ENCODE measurements at places on chromosomes 7 and 10.

DNA sequence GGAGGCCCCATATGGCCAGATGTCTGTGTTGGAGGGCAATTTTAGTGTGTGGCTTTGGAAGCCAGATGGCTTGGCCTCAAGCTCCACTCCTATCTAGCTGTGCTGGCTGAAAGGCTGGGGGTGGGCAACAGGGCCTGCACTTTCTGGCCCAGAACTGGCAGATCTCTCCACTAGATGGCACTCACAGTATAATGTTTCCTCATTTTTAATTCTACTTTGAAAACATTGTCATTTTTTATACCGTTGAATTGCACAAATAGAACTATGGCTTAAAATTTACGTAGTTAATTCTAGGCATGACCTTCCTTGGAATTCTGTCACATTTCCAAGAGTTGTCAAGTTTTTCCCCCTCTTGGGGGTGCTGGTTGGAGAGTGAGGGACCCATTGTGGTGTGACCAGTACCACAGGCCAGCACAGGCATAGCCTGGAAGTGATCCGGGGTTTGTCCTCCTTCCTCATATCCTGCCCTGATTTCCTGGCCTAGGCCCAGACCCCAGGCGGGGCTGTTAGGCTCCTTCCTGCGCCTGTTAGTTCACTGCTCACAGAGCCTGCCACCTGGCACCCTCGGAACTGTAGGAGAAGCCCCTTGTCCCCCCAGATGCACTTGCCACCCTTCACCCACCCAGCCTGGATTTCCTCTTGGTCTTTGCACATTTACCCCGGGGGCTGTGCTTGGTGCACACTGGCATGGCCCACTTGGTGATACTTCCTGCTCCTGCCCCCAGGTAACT is 52.8 kb downstream of the ARHGAP22 start:
- DNase-seq = peak; percentile 35

GRCh38 chr7:25103773-25104172 is 21.3 kb downstream of the CYCS start:
- DNase-seq = no peak

- no peak for DNase-seq
These were observed 1.1 kb upstream of the MACC1 start for GRCh38 chr7:20218279-20218678.

- no peak for DNase-seq
These were observed 8.3 kb downstream of the KIF5B start for GRCh38 chr10:32047881-32048280.

GRCh38 chr7:66682350-66683093 is 53.8 kb downstream of the KCTD7 start:
- DNase-seq = no peak

- no peak for DNase-seq
These were observed 62.7 kb downstream of the ADCYAP1R1 start for GRCh38 chr7:31114593-31115343.

DNA sequence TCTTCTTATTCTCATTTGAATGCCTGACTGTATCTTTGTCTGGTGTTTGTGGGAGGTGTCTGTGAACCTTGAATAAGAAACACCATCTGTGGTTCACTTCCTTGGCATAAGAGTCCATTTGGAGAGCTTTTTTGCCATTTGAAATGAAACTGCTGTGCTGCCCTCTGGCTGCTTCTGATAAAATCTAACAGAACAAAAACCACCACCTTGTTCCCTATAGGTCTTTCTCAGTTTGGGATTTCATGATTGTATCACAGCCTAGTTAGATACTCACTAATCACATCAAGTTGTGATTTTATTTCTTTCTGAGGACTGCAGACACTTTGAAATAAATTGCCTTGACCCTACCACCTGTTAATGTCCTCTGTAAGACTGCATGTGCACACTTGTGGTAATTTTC is 102.7 kb upstream of the FAM13C start:
- no peak for DNase-seq

DNA sequence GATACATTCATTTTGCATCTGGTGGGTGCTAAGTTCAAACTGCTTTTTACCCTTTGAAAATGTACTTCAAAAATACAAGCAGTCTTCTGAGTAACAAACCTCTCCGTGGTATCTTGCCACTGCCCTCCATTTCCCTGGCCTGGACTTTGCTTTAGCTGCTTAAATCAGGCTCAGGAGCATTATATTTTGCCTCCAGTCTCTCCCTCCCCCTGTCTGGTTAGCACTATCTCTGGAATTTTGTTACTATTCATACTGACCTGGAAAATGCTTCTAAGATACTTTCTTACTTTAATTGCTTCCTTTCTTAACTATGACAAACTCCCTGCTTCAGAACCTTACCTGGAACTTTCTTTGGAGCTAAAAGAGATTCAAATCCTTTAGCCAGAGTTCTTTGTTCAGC is 369.8 kb downstream of the GFRA1 start:
- DNase-seq = no peak

DNA sequence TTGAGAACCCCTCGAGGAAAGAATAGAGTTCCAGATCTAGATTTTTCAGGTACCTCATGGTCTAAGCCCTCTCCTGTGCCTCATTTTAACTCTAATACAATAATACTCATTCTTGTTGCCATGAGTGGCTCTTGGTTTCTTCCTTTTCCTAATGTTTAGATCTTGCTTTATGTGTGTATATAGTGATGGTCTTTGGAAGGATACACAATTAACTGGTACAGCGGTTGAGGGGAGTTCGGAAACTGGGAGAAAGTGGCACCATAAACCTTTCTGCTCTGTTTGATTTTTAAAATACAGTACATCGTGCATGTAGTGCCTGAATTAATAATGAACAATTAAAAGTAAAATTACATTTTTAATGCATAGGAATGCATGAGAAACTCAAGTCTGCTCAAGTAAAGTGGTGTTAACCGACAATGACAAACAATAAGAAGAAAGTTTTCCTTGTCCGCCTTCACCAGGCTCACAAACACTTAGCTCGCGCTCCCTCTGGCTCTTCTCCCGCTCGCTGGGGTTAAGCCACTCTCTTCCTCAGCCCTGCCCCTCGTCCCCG is 386 bp upstream of the EIF4EBP2 start:
- no peak for DNase-seq

DNA sequence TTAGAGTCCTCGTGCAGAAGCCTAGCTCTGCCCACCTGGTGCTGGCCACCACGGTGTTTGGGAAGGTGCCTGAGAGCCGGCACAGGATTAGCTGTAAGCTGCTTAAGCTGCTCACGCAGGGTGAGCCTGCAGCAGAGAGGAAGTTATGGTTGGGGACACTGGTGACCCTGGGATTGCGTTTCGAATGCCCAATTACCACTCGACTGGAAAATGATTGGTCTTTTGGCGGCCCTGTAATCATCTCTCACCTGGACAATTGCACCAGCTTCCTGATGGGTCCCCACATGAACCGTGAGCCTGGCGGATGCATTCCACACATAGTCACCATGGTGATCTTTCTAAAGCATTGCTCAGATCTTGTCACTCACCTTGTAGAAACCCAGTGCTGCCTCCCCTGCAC is 442.3 kb upstream of the ZMIZ1 start:
- no peak for DNase-seq
